ENCODE measurements at places on chromosomes 3 and 15. TPM values are rescaled to one million over a fixed set of nuclear protein-coding genes. Genes with fewer than 3 reads are reported as not detected.

DNA sequence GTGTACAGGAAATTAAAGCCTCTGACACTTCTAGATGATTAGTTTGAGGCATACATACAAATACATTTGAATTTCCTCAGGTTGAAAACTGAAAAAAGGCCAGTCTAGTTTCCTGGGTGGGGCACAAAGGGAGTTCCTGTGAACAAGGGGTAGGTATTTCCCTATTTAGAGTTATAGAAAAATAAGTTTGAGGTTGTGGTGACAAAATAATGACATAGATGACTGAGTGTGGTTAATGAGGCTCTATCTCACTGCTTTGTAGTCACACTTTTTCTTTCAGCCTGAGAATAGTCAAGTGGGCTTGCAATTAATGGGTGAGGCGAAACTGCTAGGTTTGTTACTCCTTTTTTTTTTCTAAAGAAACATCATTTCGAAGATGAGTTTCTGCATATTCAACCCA, 4.3 kb downstream of the SLCO3A1 start:
- peak overlapping the region; percentile 68 for H3K27ac ChIP-seq
- peaks cover 12% of the 10 kb centered on the region for H3K36me3 ChIP-seq
- peaks cover 67% of the 10 kb centered on the region for H3K4me1 ChIP-seq
- no peaks in the 10 kb centered on the region for H3K27me3 ChIP-seq
- peak; percentile 83 for DNase-seq

DNA sequence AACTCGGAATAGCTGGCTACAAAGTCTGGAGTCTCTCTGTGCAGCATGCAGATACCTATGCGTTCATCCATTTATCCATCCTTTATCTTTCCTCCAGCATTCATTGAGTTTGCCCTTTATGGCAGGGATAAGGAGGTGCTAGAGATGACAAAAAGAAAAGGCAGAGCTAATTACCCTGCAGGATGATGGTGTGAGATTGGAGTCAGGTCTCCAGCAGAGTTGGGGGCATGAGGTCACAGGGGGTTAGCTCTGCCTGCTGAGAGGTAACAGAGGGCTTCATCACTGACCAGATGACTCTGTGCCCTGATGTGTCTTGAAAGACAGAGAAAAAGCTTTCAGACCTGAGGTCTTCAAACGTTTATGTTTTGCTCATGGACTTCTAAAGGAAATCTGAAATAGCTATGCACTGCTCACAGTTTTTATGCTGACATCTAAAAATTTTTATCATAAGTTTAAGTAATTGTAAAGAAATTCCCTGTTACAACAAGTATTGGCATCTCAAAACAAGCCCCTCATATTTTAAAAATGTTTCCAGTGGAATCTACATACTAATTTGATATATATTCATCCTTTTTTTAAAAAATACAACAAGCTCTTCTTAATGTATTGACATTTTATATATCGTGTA, 132.3 kb upstream of the ANKRD28 start:
- peaks cover 6% of the 10 kb centered on the region for H3K27me3 ChIP-seq
- no peak for DNase-seq
- no peak overlapping the region for H3K27ac ChIP-seq
- no peak overlapping the region for H3K4me3 ChIP-seq
- H3K4me1 ChIP-seq, result no peaks in the 10 kb centered on the region

GRCh38 chr15:34362047-34362773, 4.8 kb downstream of the LPCAT4 start:
- no peak overlapping the region for H3K27ac ChIP-seq
- no peaks in the 10 kb centered on the region for H3K27me3 ChIP-seq
- no peak overlapping the region for H3K4me3 ChIP-seq
- H3K36me3 ChIP-seq, result peaks cover 43% of the 10 kb centered on the region
- peaks cover 28% of the 10 kb centered on the region for H3K4me1 ChIP-seq

DNA sequence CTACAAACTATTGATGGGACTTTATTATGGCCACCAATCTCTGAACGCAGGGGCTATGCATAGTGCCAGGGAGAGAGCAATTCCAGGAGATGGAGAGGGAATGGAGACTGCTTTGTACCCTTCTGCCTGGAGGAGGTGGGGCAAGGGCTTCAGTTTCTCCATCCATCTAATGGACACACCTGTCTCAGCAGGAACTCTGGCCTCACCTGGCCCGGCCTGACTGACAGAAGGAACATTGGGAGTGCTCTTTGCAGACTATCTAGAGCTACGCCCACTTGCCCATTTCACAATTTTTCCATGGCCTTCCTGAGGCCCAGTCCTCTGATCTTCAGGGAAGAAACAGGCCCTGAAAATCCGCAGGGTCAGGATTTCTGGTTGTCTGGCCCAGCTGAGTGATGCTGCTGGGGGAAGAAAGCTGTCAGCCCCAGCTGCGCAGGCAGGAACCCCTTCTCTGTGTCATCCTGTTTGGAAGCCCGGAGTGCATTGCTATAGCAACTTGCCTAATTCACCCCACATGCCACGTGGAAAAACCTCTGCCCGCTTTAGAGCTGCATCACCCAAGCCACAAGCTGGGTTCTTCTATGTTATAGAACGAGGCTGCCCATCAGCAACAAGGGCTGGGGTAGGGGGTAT, 6.4 kb downstream of the ITGA11 start:
- H3K27me3 ChIP-seq, result peaks cover 32% of the 10 kb centered on the region
- no peaks in the 10 kb centered on the region for H3K4me1 ChIP-seq
- no peaks in the 10 kb centered on the region for H3K36me3 ChIP-seq
- no peak for DNase-seq
- H3K27ac ChIP-seq, result no peak overlapping the region
- no peak overlapping the region for H3K4me3 ChIP-seq

- no peak for DNase-seq
- no peaks in the 10 kb centered on the region for H3K36me3 ChIP-seq
- H3K4me3 ChIP-seq, result no peak overlapping the region
- H3K4me1 ChIP-seq, result peaks cover 2% of the 10 kb centered on the region
- H3K27ac ChIP-seq, result no peak overlapping the region
These were observed 60.3 kb upstream of the CCNL1 start for GRCh38 chr3:157220211-157220610.

DNA sequence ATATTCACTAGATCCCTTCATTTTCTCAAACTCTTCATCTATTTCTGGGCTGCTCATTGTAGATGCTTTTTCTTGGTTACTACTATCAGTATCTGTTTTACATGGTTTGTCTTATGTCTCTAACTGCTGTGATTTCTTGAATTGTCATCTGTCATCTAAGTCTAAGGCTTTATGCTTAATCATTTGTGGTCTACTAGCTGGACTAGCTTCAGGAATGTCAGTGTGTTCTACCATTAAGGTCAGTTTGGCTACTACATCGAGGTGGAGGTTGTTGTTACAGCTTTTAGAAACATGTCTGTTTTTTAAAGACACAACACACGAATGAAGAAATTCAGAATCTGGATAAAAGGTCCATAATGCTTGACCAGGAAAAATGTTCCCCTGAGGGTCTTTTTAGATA, 82.2 kb downstream of the ABI3BP start:
- no peaks in the 10 kb centered on the region for H3K36me3 ChIP-seq
- no peaks in the 10 kb centered on the region for H3K4me1 ChIP-seq
- H3K4me3 ChIP-seq, result no peak overlapping the region
- DNase-seq, result no peak
- H3K27ac ChIP-seq, result no peak overlapping the region

ZNF445 gene
- 17.7 TPM for total RNA-seq

DNA sequence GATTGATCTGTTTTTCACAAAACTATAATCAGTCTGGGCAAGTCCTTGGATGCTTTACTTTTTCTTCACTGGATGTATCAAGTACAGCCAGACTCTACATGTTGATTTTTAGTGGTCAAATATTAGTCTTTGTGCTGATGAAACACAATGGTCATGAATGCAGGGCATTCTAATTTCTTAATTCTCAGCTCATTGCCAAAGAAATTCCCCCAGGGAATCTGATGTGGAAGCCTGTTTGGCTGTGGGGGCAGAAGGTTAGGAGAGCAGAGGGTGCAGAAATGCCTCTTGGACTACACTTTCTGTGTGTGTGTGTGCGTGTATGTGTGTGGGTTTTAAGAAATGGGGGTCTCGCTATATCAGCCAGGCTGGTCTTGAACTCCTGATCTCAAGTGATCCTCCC, 48.7 kb upstream of the HACD2 start:
- no peaks in the 10 kb centered on the region for H3K36me3 ChIP-seq
- peaks cover 2% of the 10 kb centered on the region for H3K4me1 ChIP-seq

PLA1A gene
- 0.31 TPM for total RNA-seq

GRCh38 chr3:151386056-151386455, 1.5 kb upstream of the P2RY12 start:
- no peak overlapping the region for H3K27ac ChIP-seq
- no peak overlapping the region for H3K4me3 ChIP-seq
- H3K27me3 ChIP-seq, result peaks cover 5% of the 10 kb centered on the region
- peaks cover 10% of the 10 kb centered on the region for H3K4me1 ChIP-seq

GRCh38 chr3:127959873-127960272, 44.8 kb downstream of the KBTBD12 start:
- H3K27ac ChIP-seq, result no peak overlapping the region
- H3K27me3 ChIP-seq, result peaks cover 24% of the 10 kb centered on the region
- H3K36me3 ChIP-seq, result no peaks in the 10 kb centered on the region
- no peak for DNase-seq

OR5K2 gene
- not detected for total RNA-seq
